Fibroblast of skin of left quadriceps (primary cell): ENCODE measurements at places on chromosomes 11 and 22.

GRCh38 chr22:40826984-40827741 is 8.0 kb upstream of the SLC25A17 start:
- DNase-seq = no peak

GRCh38 chr11:62125316-62125715 is 1.5 kb downstream of the INCENP start:
- DNase-seq = no peak

- peak; percentile 20 for DNase-seq
Observed at GRCh38 chr22:40720538-40721256, 41.4 kb downstream of the MCHR1 start.

- no peak for DNase-seq
Observed at GRCh38 chr22:38649841-38650522, 6.2 kb downstream of the FAM227A start.

DNA sequence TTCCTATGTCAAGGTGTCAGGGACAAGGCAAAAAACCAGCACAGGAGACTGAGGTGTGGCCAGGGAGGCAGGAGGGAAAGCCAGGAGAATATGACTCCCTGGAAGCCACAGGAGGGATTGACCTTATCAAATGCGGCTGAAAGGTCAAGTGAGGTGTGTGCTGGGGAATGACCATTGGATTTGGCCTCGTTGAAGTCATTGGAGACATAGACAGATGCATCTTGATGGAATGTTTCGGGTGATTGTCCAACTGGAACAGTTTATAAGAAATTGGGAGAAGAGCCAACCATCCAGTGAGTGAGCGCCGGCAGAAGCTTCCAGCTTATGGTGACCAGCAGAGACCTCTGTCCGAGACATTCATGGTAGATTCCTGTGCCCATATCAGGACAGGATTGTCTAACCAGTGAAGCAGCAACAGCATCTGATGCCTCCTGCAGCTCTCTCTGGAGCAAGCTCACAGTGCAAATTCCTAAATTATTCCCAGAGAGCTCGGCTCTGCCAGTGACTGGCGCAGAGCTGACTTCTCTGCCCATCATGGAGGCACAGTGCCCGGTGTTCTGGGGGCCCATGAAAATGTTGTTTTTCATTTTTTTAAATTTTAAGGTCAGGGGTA is 95.4 kb downstream of the MYO18B start:
- DNase-seq = no peak

DNA sequence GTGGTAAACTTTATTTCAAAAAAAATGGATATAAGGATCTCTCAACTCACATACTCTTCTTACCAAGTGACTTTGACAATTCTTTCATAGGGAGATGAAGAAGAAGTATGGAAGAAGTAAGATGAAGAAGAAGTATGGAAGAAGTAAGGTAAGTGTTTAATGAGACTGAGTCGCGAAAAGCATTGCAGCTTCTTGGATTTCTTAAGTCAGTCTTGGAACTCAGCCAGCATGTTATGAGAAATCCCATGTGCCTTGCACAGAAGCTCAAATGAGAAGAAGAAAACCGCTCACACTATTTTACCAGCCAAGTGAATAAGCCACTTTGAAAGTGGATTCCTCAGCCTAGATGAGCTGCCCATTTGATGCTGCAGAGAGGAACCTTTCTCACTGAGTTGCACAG is 332.0 kb upstream of the CCDC179 start:
- no peak for DNase-seq

GRCh38 chr11:106691807-106692365 is 326.4 kb downstream of the GUCY1A2 start:
- no peak for DNase-seq

GRCh38 chr11:122796128-122796717 is 42.1 kb upstream of the CRTAM start:
- DNase-seq = no peak

- DNase-seq = no peak
Observed at GRCh38 chr11:102662607-102663006, 37.5 kb upstream of the MMP20 start.

GRCh38 chr11:58805065-58805464 is 39.4 kb downstream of the GLYATL2 start:
- DNase-seq = no peak
